ENCODE measurements at places on chromosomes 1 and 21. TPM values are rescaled to one million over a fixed set of nuclear protein-coding genes. Genes with fewer than 3 reads are reported as not detected.

GRCh38 chr21:45536301-45537081 lies 5.7 kb downstream of the SLC19A1 start:
- DNase-seq: no peak

GRCh38 chr1:38671221-38671620 lies 188.4 kb downstream of the RRAGC start:
- DNase-seq: no peak

The ATP1A4 gene
- total RNA-seq: not detected

The S100A6 gene
- total RNA-seq: 474 TPM

The VAMP3 gene
- total RNA-seq: 124 TPM

GRCh38 chr1:38394303-38394702 lies 347.7 kb upstream of the POU3F1 start:
- no peak for DNase-seq

The SPRR2G gene
- not detected for total RNA-seq

- peak; percentile 26 for DNase-seq
Measured at GRCh38 chr1:225813214-225813964, 3.5 kb downstream of the EPHX1 start.

DNA sequence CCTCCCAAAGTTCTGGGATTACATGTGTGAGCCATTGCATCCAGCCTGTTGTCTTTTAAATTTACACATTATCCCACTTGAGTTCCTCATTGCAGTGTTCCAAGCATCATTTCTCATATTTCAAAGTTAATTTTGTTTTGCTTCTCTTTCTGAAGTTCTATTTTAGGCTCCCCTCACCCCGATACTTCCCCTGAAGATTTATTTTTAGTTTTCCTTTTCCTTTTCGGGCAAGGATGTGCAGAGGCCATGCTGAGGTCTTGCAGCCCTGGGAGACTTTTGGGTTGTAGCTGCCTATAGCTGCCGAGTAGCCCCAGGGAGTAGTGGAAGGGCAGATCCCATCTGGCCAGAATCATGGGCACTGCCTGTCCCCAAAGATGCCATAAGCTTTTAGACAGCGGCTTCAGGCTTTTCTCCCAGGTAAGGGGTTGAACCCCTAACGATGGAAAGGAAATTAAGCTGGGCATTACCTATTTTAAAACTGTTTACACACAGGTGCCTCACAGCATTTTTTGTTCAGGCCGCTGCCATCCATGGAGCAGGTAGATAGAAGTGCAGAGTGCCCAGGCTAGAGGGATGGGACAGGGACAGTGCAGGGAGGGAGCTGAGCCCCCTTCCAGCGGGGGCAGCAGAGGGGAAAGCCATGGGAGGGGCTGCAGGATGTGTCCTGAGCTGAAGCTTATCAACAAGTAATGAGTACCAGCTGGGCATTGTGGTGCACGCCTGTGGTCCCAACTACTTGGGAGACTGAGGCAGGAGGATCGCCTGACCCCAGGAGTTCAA lies 15.9 kb downstream of the PSEN2 start:
- no peak for DNase-seq

DNA sequence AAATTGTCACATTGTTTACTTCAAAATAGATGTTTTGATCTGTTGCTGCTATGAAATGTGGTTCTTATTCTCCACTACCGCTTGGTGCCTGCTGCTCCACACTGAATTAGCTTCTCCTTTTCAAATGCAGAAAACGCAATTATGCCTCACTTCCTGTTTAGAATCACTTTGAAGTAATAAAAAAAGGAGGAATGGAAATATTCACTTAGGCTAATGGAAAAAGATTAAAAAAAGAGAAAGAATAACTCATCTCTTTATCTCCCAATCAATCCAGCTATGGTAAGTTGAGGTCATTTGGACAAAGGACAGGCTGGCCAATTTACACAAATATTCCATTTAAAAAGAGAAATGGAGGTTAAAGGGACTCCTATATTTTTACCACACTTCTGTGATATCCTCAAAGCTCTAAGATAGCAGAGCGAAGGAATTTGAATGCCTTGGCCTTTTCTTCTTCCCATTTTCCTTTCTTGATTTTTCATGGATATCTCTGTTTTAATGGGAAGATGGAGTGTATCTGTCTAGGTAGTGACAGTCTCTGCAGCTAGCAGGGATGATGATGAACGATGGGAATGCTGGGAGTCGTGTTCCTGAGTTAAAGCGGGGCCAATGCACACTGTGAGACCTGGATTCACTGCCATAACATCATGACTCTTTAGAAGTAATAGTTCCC lies 35.7 kb downstream of the RGS5 start:
- DNase-seq: no peak

GRCh38 chr1:172125812-172126430 lies 284.6 kb downstream of the DNM3 start:
- no peak for DNase-seq

The RIMKLA gene
- not detected for total RNA-seq

DNA sequence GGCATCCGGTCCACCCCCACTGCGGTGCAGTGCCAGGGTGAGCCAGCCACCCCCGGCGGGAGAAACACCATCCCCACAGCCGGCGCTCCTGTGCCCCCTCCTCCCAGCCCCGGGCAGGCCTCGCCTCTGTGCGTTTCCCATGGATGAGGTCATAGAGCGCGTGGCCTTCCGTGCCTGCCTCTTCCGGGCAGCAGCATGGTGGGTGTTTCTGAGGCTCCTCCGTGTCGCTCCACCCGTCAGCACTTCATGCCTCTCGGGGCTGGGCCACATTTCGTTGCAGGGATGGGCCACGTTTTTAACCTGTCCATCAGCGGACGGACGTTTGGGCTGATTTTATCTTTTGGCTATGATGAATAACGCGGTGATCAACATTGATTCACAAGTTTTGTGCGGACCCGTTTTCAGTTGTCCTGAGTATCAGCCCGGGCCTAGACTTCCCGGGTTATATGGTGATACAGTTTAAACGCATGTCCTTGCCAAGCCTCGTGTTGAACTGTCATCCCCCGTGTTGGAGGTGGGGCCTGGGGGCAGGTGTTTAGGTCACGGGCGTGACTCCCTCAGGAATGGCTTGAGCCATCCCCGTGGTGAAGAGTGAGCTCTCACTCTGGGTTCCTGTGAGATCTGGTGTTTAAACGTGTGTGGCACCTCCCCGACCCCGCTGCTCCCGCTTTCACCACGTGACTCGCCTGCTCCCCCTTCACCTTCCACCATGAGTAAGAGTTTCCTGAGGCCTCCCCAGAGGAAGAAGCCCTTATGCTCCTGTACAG lies 64.8 kb downstream of the SLX9 start:
- DNase-seq: peak; percentile 0

The RHBDL2 gene
- 0.59 TPM for total RNA-seq

The BATF3 gene
- 3.2 TPM for total RNA-seq

The TTC22 gene
- total RNA-seq: not detected

The UBE2U gene
- total RNA-seq: not detected

DNA sequence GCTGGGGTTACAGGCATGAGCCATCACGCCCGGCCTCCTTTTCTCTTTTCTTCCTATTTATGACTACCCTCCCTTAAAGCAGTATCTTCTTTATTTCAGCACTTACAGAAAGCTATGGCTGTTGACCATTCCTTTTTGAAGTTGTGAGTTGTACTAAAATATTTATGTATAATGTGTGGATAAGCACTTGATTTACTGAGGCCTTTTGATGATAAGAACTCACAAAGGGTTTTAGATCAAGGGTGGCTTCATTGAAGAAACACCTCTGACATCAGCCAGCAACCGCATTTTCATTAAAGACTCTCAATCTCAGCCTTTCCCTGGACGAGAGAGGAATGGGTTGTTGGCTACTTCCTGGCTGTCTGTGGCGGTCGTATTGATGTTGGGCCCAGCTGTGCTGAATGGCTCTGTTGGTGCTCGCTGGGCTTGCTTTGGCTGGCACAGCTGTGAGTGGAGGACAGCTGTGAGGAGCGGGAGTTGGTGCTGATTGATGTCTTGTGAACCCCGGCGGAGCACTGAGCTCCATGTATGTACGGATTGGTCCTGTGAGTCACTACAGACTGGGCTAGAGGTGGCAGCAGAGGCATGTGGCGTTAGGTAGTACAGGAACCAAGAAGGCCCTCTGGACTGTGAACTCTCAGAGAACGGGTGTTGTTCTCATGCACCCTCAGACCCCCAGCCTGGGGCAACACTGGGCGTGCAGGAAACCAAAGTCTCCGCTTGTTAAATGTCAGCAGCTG lies 208.8 kb downstream of the KIF26B start:
- no peak for DNase-seq

DNA sequence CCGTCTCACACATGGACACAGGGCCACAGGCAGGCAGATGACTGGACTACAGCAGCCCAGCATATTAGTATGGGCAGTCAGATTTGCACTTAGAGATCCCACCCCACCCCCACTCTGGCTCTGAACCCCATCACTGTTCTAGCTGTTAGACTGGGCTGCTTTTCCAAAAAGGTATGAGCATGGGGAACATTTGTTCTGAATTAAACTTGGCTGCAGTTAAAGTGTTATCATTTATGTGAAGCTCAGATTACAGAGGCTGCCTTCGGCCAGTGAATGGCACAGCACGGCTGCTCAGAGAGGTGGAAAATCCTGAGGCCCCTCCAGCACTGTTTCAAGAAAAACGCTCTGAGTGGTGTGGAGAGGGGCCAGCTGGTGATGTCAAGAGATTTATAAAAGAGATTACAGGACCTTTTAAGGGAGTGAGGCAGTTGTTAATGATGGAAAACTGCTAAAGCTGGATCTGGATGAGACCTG lies 6.9 kb upstream of the NOS1AP start:
- DNase-seq: peak; percentile 9

GRCh38 chr1:109802901-109803561 lies 39.3 kb upstream of the EPS8L3 start:
- peak; percentile 98 for DNase-seq

GRCh38 chr1:45329445-45329844 lies 2.8 kb downstream of the HPDL start:
- peak; percentile 38 for DNase-seq

DNA sequence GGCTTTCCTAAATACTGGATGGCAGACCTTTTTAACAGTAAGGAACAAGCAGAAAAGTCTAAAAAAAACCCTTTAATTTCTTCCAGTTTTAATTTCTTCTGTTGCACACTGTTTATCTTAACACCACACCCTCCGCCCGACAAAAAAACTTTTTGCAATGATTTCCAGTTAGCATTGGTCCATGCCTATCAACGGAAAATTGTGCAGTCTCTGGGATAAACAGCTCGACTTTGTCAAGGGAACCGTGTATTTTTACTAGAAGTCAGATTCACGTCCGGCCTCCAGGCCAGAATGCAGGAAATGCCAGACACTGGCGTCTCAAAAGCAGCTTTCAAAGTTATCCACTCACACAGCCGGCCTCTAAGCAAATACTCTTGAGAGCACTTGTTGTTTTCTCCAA lies 378 bp upstream of the NUP210L start:
- no peak for DNase-seq

DNA sequence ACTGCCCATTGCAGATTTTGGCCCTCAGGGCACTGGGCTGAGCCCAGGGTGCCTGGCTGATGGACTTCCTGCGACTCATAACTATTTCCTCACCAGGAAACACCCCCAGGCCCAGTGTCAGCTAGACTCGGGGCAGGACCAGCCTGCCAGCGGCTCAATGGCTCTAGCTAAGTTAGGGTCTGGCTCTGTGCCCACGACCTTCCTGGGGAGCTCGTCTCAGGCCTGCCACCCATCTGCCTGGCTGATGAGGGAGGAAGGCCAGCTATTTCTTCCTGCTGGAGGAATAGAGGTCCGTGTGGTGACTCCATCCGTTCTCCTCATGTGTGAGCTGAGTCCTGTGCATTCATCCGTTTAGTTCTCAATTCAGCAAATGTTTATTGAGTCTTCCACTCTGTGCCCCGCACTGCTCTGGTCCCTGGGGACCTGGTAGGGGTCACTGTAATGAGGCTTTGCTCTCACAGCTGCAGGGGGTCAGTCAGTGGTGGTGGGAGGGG lies 44.5 kb downstream of the KIRREL1 start:
- peak; percentile 95 for DNase-seq

GRCh38 chr1:5119366-5120234 lies 465.2 kb downstream of the AJAP1 start:
- DNase-seq: no peak

- DNase-seq: no peak
Measured at GRCh38 chr1:227218870-227219573, 99.3 kb downstream of the CDC42BPA start.

- no peak for DNase-seq
Measured at GRCh38 chr1:63887809-63888208, 114.0 kb downstream of the ROR1 start.

Data from MG63 (cell line).